Neuronal stem cell (in vitro differentiated cells): ENCODE measurements at places on chromosomes 6 and 20.

GRCh38 chr6:46014511-46015118, 1.0 kb downstream of the CLIC5 start:
- DNase-seq: no peak

DNA sequence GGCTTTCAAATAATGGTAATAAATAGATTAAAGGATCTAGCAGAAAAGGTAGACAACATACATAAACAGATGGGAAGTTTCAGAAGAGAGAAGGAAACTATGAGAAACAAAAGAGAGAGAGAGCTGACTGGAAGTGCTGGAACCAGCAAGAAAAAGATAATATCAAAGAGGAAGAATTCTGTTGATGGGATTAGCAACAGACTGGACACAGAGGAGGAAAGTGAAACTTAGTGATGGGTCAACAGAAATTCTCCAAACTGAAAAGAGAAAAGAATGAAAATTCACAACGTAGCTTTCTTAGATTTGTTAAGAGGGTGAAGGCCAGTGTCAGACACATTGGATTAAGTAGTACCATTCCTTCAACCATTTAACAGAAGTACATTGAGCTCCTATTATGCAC, 48.3 kb upstream of the SIRPA start:
- no peak for DNase-seq

- no peak for DNase-seq
Observed at GRCh38 chr20:57133926-57134650, 132.4 kb downstream of the BMP7 start.

DNA sequence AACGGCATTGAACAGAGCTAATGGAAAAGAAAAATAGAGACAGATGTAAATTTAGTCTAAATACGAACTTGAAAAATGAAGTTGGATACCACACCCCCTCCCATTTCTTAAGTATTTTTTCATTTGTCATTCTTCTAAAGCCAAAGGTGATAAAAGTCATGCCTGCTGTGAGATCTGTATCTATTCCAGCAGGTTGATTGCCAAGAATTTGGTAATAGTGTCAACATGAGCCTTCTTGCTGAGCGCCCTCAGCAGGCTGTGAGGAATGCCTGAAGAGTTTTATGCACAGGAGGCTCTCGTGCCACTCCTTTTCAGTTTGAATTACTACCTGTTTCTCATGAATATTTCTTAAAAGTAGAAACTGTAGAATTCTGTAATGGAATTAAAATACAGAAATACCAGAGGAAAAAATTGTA, 165.4 kb downstream of the QKI start:
- no peak for DNase-seq

DNA sequence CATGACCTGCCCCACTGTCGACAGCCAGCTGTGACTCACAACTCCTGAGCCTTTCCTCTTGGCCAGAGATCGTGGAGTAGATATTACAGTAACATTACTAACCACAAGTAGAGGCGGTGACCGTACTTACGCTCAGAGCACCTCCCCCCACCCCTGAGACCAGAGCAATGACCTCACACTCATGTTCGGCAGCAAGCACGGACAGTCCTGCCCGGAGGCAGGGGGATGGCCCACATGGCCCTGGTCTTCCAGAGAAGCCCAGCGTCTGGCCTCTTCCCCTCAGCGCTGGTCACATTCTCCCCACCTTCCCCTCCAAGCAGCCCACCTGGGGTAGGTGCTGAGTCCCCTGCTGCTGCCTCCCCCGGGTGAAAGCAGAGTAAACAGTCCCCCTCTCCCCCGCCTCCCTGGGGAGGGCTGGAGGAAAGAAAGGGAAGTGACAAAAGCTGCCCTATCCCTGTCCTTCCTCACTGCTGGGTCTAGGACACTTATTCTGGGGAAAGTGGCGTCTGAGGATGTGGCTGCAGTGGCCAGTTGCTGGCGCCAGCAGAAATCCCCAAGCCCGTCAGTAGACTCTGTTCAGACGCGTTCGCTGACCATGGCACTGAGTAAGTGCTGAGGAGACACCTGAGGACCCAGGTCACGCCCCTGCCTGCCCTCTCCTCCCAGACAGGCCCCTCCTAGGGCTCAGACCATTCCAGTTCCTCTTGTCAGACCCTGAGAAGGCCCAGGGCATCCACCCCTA, 68.5 kb downstream of the MRPL14 start:
- DNase-seq: no peak

DNA sequence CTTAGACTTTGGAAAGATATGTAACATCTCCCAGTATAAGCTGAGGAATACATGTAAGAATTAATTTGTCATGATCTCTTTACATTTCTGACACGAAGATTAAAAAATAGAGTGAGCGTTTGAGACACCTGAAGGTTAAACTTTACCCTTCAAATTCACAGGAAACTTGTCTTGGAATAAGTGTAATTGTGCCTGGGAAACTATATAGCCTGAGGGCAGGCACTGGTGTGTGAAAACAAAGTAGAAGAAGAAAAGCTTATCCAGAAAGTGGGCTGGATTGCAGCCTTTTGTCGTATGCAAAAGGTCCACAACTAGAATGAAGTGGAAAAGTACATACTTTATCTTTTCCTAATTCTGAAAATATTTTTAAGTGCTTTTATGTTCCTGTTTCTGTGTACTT, 275.7 kb upstream of the TCF21 start:
- DNase-seq: no peak

- no peak for DNase-seq
Observed at GRCh38 chr20:40049854-40050253, 639.2 kb downstream of the MAFB start.

DNA sequence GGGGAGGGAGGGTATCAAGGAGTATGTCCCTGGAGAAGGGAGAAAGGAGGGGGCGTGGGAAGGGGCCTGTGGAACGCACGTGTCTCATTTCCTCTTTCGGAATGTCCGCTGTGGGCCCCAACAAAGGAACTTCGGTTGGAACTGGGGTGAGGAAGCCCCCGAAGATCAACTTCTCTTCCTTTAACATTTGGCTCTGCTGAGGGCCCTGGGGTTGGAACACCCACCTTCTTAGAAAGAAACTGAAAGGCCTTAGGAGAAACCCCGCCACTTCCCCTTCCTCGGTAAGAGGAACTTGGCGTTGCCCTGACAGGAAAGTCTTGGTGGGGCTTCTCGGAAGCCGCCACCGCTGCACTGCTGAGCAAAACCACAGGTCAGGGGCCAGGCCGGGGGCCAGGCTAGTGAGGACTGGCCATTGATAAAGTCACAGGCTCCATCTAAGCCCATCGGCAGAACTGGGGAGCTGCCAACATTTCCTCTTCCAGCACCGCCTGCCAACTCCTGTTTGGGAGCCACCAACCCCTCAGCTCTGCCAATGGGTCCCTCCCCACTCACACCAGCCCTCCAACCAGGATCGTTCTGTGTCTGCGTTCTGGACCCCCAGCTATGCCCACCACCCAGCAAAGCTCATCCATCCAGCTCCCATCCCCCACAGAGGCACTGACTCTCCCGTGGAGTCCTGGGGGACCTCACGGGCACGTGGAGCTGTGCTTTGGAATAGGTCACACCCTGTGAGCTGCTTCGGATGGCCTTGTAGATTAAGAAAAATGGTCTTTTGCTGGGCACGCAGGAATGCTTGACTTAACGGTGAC, 44.8 kb downstream of the FGD2 start:
- DNase-seq: no peak

DNA sequence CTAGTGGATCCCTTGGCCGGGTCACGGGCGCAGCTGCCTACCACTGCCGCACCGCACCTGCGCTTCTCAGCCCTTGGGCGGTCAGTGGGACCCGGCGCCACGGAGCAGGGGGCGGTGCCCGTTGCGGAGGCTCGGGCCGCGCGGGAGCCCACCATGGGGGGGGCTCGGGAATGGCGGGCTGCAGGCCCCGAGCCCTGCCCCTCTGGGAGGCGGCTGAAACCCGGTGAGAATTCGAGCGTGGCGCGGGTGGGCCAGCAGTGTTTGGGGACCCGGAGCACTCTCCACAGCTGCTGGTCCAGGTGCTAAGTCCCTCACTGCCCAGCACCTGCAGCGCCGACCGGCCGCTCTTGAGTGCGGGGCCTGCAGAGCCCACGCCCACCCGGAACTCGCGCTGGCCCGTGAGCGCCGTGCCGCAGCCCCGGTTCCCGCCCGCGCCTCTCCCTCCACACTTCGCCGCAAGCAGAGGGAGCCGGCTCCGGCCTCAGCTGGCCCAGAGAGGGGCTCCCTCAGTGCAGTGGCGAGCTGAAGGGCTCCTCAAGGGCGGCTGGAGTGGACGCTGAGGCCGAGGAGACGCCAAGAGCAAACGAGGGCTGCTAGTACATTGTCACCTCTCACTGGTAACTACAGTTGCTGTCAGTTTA, 120.5 kb upstream of the TMEM170B start:
- DNase-seq: no peak

DNA sequence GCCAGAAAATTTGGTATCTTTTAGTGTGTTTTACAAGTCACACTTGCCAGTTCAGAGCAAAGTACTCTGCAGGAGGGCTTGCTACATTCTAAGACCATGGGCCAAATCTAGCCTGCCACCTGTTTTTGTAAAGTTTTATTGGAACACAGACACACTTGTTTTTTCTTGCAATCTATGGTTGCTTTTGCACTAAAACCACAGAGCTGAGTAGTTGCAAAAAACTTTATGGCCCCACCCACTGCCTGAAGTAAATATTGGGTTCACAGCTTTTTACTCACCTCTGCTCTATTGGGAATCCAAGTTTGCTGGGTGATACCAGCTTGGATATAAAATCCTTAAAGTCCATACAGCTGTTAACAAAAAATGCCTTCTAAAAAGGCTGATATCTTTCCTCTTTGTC, 109.0 kb downstream of the ZFP64 start:
- DNase-seq: no peak

GRCh38 chr6:39128106-39128505, 13.1 kb upstream of the SAYSD1 start:
- no peak for DNase-seq

GRCh38 chr6:36578431-36578830, 15.7 kb upstream of the SRSF3 start:
- DNase-seq: no peak

DNA sequence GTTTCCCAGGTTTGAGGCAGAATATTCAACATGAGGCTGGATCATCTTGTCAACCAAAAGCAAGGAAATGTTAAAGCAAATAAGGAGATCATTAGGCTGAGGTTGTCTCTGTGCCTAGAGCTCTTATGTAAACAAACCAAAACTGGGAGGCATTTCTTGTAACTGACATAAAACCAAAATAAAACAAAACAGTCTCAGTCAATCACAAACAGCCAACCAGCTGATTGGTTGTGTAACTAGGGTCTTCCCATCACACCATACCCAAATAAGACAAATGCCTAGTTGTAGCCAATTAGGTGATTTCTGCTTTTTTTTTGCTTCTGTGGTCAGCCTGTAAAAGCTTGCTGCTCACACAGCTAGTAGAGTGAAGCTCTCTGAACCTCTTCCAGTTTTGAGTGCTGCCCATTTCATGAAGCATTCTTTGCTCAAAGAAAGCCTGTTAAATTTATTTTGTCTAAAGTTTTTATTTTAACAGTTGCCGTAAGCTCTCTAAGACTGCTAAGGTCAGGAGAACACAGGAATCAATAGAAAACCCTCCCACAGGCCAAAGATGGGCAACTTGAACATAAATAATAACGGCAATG, 8.9 kb upstream of the FITM2 start:
- DNase-seq: no peak

- no peak for DNase-seq
Observed at GRCh38 chr6:14763616-14764015, 482.3 kb upstream of the JARID2 start.

DNA sequence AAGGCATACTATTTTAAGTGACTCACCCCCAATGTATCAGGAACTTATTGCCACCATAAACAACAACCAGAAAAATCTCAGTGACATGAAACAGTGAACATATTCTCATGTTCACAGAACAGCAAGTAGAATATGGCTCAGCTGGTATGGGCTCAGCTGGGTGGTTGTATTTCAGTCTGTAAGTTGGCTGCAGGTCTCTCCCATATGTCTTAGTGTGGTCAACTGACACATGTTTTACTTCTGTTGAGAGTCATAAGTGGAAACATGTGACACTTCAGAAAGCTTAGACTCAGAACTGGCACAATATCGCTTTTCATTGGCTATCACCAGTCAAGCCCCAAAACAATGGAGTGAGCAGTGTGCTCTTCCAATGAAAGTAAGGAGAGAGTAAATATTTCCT, 574.1 kb downstream of the HAO1 start:
- DNase-seq: no peak

- DNase-seq: no peak
Observed at GRCh38 chr20:62723351-62723750, 14.7 kb downstream of the NTSR1 start.

DNA sequence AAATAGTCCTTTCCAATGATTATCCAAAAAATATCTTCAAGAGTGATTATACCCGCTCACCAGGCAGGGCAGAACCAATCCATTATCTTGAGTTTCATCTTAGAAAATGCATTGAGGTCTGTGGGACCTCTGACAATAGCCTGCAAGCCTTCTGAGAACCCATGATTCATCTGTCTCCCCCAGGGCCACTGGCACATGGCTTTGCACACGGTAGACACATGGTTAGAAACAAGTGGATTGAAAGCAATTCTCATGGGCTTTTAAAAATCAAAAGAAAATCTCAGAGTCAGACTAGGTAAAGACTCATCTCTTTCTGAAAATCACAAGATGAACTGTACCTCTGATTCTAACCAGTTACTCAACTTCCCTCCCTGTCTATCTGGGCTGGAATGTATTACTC, 15.5 kb downstream of the GNAS-AS1 start:
- no peak for DNase-seq

DNA sequence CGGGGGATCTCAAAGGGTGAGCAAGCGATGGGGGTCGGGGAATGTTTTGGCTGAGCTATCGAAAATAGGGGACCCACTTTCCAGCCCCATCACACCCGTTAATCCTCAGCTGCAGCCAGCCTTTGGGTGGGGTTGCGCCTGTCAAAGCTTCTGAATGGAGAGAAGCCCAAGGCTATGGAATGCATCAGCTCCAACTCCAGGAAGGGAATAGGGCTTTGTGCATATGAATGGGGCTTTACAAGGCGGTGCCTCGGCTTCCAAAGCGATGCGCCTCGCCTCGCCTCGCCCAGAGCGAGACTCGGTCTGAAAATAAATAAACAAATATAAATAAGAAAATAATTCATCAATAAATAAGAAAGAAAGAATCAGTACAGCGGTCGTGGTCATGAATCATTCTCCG, 751.4 kb upstream of the DEFB115 start:
- no peak for DNase-seq

DNA sequence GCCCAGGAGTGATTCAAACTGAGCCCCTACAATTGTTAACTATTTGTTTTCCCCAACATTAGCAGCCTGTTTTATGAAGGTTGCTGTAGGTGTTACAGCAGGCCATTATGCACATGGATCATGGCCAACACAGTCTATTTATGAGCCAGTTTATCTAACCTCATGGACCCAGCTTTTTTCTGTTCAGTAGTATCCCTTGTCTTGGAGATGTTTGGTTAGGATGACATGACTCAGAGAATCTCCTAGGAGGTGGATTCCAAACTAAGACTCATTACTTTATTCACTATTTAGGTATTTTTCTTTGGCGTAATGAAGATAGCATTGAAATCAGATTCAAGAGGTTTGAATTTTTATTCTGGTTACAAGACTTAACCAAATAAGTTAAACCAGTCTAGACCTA, 62.8 kb upstream of the TFB1M start:
- DNase-seq: no peak

DNA sequence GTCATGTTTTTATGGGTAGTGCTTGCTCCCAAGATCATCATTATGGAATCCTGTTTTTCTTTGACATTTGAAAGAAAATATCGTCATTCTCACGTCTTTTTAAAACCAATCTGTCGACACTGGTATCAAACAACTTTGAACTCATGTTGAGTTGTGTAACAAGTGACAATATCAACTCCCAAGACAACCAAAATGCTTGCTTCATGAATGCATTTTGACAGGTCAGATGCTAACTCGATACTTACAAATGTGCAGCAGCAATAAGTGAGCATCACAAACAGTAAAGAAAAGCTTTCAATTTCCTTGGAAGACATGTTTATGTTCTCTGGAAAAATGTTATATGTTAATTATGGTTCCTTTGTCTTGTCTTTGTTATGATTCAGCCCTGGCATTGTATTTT, 125.9 kb downstream of the EPHA7 start:
- no peak for DNase-seq
